ENCODE measurements at places on chromosomes 4 and X.
A peak's percentile ranks its signal among the peaks of the same experiment; 100 is the strongest.

DNA sequence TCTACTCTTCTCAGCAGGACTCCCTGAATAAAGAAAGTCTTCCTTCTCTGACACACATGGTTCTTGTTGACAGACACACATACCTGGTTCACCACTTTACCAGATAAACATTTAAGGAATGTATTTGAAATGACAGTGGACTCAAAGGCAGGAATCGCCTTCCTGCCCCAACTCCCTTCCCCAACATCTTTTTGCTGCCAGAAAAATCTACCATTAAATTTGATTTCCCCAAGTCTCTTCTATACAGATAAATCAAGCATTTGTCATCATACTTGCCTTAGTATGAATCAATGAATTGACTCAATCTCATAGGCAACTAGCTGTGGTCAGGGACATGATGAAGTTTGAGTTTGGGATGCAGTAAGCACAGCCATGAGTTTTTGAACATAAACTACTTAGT is 23.3 kb upstream of the ANXA5 start:
- no peak for DNase-seq

GRCh38 chr4:77220828-77221613 is 64.0 kb downstream of the CCNG2 start:
- DNase-seq = no peak

- DNase-seq = no peak
These were observed 20.7 kb downstream of the PCGF3 start for GRCh38 chr4:726235-726787.

- DNase-seq = no peak
These were observed 120.6 kb upstream of the EDNRA start for GRCh38 chr4:147360301-147360700.

DNA sequence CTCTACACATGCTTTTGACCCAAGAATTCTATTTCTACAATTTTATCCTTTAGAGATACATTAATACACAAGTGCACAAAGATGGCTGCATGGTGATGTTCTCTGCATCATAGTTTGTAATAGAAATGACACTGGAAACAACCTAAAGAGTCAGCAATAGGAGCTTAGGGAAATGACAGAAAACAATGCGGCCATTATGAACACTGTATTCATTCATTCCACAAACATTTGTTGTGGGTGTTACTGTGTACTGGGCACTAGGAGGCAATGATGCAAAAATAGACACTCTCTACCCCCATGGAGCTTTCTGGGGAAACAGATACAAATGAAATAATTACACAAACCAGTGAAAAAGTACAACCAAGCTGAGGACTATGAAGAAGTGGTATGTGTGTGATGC is 32.0 kb downstream of the IDS start:
- DNase-seq = no peak

DNA sequence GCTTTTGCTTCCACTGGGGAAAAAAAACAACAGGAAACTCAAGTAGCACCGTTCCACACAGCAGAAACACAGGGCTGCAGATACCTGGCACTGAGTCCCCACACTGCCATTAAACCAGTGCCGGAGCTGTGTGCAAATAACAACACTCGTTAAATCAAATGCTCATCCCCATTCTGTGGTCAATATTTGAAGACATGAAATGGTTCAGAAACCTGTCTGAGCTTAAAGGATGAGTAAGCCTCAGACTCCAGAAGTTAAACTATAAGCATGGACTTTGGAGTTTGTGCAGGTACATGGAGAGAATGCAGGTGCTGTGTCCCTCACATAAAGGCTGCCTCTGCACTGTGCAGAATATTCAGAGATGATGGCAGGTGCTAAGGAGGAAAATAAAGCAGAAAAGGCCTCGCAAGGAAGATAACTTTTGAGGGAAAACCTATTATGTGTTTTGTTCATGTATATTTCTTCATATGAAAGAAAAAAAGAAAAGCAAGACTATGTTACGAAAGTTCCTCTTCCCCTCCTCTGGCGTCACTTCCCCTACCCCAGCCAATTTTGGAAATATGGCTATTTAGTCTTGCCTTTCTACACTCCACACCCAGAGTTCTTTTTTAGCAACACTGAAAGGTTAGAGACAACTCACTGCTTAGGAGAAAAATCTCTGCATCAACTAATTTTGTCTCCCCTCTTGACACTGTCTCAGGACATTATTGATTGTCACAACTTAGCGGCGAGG is 4.6 kb downstream of the MPP1 start:
- DNase-seq = peak; percentile 67

DNA sequence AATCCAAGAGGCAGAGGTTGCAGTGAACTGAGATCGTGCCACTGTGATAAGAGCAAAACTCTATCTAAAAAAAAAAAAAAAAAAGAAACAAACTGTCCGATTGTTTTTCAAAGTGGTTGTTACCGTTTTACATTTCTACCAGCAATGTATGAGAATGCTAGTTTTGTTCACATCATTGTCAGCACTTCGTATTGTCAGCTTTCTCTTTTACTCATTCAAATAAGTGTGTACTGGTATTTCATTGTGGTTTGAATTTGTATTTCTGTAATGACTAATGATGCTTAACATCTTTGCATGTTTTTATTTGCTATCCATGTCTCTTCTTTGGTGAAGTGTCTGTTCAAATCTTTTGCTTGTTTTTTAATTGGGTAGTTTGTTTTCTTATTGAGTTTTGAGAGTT is 65.8 kb downstream of the GPR101 start:
- no peak for DNase-seq

GRCh38 chr4:1720163-1720983 is 750 bp downstream of the TMEM129 start:
- DNase-seq = no peak

- DNase-seq = no peak
These were observed 2389.0 kb upstream of the AGA start for GRCh38 chr4:179831274-179831673.

DNA sequence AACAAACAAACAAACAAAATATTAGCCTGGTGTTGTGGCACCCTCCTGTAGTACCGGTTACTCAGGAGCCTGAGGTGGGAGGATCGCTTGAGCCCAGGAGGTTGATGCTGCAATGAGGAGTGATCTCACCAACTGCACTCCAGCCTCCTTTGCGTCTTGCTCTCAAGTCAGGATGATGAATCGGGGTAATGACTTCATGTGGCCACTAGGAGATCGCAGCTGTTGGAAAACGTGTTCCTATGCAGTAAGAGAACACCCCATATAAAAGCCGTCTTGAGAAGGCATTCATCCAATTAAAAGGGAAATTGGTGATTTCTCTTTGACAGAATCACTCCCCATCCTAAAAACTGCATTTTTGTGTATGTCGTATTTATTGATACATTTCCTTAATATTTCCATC is 6.9 kb downstream of the CCNB3 start:
- DNase-seq = peak; percentile 0

- DNase-seq = no peak
These were observed 1508.3 kb downstream of the RAPGEF2 start for GRCh38 chr4:160611181-160611580.

DNA sequence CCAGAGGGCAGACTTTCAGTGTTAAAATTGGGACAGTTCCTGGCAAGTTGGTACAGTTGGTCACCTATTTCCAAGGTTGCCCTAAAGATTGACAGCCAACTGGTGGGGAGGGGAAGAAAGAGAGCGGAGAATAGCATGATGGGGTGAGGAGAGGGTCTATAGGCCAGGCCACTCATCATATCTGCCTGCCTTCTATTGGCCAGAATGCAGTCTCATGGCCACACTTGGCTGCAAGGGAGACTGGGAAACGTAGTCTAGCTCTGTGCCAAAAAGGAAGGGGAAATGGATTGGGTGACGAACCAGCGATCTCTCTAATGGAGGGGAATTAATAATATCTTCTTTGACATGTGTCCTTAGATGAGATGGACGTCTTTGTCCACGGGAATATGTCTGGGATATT is 197.4 kb upstream of the ATP6AP2 start:
- no peak for DNase-seq

- DNase-seq = peak; percentile 85
These were observed 964 bp upstream of the HMGB2 start for GRCh38 chr4:173334891-173335752.

DNA sequence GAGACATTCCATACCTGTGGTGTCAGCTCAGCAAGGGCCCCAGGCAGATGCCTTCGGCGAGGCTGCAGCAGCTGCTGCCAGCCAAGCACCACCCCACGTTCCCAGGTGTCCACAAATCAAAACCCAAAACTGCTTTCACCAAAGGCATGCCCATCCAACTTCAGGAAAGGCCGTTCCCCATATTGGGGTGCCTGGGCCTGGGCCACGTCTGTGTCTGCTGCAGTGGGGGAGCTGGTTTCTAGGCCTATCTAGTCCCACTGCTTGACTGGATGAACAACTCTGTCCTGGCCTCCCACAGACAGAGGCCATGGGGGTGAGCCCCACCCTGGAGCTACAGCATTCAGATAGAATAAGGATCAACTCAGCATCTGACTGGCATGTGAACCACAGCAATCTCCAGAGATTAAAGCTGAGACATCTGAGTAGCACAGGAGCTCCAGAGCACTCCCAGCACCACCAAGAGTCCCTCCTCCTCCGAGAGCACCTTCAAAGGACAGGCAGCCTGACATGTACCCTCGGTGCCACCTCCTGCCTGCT is 37.0 kb downstream of the NAT8L start:
- DNase-seq = no peak

DNA sequence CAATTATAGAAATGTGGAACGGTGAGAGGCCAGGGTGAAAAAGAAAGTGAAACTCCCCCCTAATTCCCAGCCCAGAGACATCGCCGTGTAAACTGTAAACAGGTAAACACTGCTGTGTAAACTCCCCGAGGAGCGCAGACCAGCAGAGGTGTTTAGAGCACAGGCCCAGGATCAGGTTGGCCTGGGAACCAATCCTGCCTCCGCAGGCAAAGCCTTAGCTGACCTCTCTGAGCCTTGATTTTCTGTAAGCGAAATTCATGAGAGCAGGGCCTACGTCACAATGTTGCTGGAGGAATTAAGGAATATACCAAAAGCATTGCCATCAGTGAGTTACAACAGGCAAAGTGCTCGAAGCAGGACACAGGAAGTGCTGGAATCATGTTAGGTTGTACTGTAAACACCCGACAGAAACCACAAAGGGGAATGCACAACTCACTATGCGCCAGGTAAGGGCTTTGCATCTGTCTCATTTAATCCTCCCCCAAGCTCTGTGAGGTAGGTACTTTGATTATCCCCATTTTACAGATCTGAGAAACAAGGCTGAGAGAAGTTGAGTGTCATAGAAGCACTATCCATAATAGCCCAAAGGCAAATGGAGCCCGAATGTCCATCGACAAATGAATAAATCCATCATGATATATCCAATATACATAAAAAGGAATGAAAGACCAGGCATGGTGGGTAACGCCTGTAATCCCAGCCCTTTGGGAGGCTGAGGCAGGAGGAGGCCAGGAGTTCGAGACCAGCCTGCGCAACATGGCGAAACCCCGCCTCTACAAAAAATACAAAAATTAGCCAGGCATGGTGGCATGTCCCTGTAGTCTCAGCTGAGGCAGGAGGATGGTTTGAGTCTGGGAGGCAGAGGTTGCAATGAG is 30.7 kb upstream of the KIAA0232 start:
- no peak for DNase-seq

- DNase-seq = no peak
These were observed 53.3 kb downstream of the NFKB1 start for GRCh38 chr4:102554482-102554881.

DNA sequence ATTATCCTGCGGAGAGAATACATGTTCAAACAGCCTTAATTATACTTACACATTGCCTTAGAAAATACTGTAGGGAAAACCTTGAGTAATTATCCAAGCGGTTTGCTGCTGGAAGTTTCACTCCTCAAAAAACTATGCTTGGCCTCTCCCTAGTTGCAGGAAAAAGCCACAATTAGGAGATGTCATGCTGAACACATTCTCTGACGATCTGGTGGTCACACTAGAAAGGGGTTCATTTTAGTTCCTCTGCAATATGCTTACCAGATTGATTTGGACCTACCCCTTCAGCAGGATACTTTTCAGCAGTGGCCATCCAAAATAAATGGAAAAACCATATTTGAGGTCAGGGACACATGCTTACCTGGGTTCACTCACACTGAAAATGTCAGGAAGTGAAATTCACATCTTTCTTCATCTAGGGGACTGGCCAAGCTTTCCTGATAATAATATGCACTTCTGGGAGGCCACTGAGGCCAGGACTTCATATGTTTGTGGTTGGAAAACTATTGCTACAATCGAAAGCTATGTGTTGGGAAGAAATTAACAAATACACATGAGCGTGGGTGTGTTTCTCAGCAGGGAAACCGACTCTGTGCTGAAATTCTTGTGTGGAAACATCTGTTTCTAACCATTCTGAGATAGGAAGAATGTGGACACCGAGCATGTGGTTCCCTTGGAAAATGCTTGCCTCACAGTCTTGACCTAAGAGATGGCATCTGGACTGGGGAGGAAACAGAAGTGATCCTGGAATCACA is 68.8 kb downstream of the ATXN3L start:
- no peak for DNase-seq

DNA sequence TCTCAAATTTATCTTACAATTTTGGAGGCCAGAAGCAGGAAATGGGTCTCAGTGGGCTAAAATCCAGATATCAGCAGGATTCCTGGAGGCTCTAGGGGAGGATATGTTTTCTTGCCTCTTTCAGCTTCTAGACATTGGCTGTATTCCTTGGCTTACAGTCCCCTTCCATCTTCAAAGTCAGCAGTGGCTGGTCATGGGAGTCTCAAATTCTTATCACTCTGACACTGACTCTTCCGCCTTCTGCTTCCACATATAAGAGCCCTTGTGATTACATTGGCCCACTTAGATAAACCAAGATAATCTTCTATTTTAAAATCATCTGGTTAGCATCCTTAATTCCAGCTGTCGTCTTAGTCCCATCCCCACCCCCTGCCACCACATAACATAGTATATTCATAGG is 113.0 kb downstream of the PCDH7 start:
- DNase-seq = no peak

GRCh38 chr4:11232015-11232414 is 196.7 kb downstream of the HS3ST1 start:
- DNase-seq = peak; percentile 53

DNA sequence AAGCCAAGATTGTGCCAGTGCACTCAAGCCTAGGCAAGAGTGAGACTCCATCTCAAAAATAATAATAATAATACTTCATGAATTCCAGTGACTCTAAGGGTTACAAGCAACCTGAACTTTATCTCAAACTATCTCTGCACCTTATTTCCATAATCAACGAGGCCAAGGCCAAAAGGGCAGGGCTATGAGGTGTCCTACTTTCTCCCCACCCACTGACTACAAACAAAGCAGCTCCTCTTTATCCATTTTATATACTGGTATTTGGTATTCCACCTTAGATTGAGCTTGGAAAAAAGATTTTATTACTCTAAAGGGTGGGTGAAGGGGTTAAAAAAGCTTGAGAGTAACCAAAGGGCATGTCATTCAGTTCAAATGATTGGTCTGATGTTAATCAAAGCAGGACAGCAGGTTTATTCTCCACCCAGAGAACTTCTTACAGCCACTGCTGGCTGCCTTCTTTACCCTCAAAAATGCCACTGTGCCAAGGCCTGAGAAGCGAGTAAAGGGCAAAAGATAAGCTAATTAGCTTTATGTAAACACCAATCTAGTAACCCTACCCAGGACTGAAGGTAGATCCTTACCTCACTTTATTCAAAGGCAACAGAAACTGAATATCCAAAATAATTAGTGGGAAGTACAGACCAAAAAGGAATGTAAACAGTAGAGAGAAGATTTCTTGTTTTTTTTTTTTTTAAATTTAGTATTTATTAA is 28.2 kb downstream of the APOO start:
- DNase-seq = no peak

GRCh38 chr4:55907469-55907868 is 41.3 kb upstream of the CEP135 start:
- DNase-seq = no peak

- DNase-seq = no peak
These were observed 9.9 kb downstream of the ASMTL start for GRCh38 chrX:1442724-1443367.
